SHP77 treated with DMSO at 0.1 percent for 48 hours (cell line): ENCODE measurements at places on chromosomes 16 and 17.

DNA sequence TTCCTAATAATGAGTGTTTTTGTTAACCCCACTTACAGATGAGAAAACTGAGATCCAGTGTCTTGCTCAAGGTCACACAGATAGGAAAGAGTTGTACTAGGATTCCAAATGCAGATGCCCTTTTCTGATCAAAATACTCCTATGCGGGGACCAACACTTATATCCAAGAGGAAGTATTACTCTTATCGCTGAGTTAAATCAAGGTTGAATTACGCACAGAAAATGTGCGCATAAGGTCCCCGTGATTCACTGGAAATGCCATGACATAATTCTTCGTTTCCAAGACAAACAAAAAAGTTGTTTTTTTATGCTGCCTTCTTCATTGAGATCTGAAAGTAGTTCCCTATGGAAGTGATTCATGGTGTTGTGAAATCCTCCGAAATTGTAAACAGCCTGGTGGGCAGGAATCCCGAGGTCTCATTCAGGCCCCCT, 463.8 kb upstream of the HSBP1 start:
- DNase-seq: no peak

GRCh38 chr17:83098241-83099085, 19.1 kb downstream of the METRNL start:
- DNase-seq: no peak

DNA sequence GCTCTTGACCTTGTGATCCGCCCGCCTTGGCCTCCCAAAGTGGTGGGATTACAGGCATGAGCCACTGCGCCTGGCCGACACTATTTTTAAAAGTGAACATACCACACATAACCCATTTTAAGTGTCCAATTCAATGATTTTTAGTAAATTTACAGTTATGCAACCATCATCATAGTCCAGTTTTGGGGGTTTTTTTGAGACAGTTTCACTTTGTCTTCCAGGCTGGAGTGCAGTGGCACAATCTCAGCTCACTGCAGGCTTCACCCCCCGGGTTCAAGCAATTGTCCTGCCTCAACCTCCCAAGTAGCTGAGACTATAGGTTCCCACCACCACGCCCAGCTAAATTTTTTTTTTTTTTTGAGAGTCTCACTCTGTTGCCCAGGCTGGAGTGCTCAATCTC, 3.1 kb upstream of the EPOP start:
- DNase-seq: no peak

GRCh38 chr16:81509404-81509803, 64.8 kb downstream of the CMIP start:
- no peak for DNase-seq

- no peak for DNase-seq
These were observed 1.8 kb upstream of the RHBDF1 start for GRCh38 chr16:74051-74746.

DNA sequence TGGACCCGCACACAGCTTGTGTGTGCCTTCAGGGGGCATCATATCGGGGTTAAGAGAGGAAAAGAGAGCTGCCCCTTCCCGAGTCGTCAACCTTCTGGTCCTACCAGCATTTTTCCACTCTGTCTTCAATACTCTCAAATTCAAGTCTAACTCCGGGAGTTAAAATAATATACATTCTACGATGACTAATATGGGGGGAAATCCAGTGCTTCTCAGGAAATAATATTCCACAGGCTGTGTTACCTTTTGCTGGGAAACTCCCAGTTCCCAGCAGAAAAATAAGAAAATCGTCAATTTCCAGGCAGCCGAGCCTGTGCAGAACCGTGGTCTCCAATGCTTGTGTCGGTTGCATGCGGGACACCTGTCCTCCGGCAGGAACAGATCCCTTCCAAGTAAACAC, 105.0 kb upstream of the FOXF1 start:
- no peak for DNase-seq

DNA sequence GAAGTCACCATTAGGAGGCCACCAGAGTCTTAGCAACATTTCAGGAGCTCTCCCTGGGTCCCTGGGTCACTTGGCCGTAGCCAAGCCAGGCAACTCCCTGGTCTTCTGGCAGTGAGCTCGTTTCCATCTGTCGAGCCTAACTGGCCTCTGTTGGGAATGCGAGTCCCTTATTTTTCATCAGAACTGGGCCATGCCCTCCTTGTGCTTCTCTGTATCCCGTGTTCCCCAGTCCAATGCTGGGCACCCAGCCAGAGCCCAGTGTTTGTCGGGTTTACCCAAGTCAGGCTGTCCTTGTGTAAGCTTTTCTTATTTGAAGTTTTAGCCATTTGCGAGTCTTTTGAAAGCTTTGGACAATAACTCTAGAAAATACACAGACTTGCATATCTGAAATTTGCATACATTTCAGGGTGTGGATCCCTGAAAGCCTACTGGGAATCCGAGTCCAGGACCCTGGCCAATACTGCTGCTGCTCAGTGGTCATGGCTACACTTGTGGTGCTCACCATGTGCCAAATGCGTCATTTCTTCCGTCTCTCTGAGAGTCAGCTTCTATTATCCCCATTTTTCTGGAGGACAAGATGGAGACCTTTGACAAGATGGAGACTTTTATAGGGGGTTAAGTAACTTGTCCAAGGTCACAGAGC, 81.6 kb upstream of the LGALS9 start:
- no peak for DNase-seq

- DNase-seq: no peak
These were observed 11.0 kb upstream of the ITGB3 start for GRCh38 chr17:47242648-47243047.

GRCh38 chr16:79402356-79402755, 198.2 kb downstream of the MAF start:
- no peak for DNase-seq

DNA sequence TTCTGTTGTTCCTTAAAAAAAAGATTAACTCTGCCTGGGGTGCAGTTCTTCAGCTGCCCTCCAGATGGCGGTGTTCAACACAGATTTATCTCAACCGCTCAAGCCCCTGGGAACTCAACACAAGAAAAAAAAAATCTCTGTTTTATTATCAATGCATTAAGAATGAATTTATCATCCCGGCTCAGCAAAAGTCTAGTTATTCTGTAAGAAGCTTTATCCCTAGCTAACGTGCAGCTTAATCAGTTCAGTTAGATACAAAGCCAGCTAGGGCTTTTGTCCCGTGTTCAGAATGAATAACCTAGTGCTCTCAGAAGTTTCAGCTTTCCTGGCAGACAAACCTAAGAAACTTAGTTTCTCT, 475.9 kb upstream of the CCL2 start:
- DNase-seq: no peak

- no peak for DNase-seq
These were observed 9.8 kb downstream of the CBFA2T3 start for GRCh38 chr16:88966986-88967829.

- no peak for DNase-seq
These were observed 13.5 kb upstream of the CALB2 start for GRCh38 chr16:71345031-71345430.

GRCh38 chr17:71227841-71228240, 893.0 kb upstream of the SOX9 start:
- DNase-seq: no peak

- DNase-seq: no peak
These were observed 10.5 kb upstream of the FASN start for GRCh38 chr17:82108496-82108945.

DNA sequence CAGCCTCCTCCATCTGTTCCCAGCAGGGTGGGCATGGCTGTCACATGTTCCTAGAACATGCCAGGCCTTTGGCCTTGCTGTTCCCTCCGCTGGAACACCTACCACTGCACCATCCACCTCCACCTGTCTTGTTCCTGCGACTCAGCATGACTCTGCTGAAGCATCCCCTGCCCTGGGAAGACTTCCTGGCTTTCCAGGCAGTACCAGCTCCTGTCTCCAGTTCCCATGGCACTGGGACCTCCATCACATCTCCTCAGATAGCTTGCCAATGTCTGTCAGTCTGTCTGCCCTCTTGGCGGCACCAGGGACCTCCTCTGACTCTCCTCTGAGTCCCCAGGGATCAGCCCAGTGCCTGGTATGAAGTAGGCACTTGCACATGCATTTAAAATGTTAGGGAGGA, 15.7 kb downstream of the PDP2 start:
- no peak for DNase-seq

- no peak for DNase-seq
These were observed 21.6 kb downstream of the STXBP4 start for GRCh38 chr17:54990118-54990517.

GRCh38 chr16:87094556-87094865, 222.7 kb downstream of the C16orf95 start:
- no peak for DNase-seq

GRCh38 chr16:85750827-85751697, at the start of gene C16orf74:
TSS of gene C16orf74 (minus strand) at chr16:85751096. CDS start at chr16:85735217, 15,879 bp downstream.
- no peak for DNase-seq
